RPMI7951 (cell line): ENCODE measurements at places on chromosomes 7 and 10.

DNA sequence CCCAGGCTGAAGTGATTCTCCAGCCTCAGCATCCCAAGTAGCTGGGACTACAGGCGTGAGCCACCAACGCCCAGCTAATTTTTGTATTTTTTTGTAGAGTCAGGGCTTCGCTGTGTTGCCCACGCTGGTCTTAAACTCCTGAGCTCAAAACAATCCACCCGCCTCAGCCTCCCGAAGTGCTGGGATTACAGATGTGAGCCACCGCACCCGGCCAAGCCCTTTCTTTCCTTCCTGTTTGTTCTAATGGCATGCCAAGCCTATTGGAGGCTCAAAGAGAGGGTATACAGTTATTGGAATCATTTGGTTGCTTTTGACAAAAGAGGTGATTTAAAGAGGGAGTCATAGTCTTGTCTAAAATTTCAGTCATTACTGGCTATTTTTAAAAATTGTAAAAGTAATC lies 46.0 kb upstream of the TRIM8 start:
- DNase-seq: no peak

DNA sequence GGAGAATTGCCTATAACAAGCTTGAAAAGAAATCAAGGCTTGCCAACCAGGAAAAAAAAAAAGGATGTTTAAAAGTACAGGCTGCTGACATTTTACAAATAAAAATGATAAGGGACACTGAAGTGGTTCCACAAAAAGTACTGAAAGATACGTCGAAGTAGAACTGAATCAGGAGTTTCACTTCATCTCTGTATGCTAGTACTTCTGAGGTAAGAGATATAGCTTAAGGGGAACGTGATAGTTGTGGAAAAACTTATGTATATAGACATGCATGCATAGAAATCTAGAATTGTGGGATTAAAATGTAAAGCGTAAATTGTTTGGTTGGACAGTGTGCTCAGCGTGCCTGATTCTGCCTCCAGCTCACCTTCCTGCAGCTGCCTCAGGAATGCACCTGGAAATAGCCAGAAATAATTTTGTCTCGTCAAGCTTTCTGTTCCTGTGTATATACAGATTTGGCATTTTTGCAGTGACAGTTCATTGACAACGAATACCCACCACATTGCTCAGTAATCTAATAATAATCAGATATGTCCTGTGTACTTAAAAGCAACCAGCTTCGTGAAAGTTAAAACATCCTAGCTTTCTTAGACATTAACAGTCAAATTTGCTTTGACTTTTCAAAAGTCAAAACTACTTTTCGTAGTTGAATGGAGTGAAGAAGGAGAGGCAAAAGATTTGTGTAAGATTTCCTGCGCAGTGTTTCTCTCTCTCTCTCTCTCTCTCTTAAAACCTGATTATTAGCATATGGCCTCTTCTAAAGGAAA lies 1.4 kb downstream of the SOSTDC1 start:
- DNase-seq: no peak

DNA sequence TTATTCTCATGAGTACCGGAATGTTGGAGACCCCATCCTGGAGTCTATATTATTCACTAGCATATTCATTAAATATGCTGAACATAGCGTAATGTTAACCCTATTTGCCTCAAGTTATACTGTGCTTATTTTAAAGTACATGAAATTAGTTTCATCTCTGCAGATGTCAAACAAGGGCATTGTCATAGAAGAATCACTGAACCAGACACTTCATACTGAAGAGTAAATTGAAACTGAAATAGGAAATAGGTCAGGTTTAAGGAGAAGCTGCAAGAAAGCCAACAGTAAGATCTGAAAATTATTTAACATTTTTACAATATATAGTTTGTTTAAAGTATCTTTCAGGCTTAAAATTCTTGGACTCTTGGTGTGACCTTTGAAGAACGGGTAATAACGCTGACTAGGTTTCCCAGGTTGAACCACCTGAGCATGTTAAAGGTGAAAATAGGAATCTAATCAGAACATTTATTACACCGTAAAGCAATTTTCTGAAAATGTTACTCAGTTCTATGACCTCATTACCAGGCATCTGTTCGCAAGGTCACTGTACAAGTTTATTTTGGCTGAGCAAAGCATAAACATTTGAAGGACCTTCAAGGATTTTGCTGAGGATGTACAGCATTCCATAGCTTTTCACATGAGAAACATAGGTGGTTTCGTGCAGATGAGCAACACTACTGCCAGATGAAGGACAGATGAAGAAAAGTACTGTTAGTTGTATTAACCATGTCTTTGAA lies 82.7 kb downstream of the REEP3 start:
- no peak for DNase-seq

DNA sequence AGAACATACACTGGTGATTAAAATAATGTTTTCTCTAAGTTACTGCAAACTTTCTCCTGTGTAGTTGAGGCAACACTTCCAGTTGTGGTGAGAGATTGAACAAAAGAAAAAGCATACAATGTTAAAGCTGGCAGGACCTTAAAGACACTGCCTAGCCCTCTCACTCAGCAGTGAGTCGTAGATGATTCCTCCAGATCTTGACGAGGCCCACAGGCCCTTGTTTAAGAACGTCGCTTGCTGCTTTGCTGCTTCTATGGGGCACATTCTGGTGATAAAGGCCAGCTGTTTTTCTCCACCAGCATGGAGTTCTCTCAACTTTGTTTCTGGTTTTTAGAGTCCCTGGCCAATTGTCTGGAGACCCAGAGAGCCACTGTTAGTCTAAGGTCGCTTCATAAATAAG lies 2.8 kb upstream of the DENND11 start:
- DNase-seq: no peak
